ENCODE measurements at places on chromosomes 4 and X.

DNA sequence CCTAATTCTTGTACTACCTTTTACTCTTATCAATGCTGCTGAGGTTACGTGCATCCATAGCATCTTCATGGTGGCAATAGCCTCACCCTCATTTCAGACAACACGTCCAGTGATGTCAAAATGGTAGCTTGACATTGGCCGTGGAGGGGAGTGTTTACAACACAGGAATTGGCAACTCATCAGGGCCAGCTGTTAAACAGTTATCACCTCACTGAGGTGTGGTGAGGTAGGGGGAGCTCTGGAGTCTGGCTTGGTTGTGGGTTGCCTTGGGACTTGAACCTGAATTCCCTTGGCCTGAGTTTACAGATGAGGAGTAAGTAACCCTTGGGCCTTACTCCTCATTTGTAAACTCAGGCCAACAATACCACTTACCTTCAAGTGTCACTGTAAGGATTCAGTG, 10.4 kb downstream of the SASH3 start:
- no peak for DNase-seq

DNA sequence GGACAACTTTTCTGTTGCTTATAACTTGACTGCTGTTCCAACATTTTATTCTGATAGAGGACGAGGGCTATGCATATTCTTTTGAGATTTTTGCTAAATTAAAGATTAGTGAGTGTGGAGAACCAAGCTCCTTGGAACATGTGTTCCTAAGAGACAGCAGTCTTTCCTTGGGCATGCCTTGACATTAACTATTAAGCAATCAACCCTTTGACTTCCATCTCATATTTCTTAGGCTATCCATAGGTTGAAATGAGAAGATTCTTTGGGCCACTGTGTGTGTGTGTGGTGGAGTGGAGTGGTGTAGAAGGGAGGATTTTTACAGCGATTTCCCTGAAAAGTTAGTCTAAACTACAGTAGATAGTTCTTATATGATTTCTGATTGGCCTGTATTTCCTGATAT, 127.4 kb upstream of the POF1B start:
- DNase-seq, result no peak

- DNase-seq, result no peak
Measured at GRCh38 chrX:27966955-27967354, 14.3 kb downstream of the DCAF8L1 start.

- DNase-seq, result no peak
Measured at GRCh38 chr4:8439914-8440491, 520 bp downstream of the ACOX3 start.

DNA sequence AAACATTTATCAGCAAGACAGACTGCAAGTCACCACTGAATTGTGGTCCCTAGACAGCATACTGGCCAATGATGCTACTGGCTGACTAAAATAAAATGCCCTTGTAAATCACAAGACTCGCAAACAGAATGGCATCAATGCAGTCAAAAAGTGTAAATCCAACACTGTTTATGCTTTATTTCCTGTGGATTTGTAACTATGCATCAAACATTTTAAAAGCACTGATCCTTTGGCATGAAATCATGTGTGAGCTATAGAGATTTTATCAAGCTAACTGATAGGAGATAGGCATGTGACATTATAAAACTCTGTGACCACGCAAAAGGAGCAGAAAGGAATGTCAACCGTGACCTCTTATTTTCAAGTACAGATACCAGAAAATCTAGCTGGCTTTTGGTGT, 20.8 kb downstream of the MBNL3 start:
- no peak for DNase-seq

Data from stimulated activated CD8-positive, alpha-beta memory T cell treated with anti-CD3 and anti-CD28 coated beads, Interleukin-7, amount 100 ng/mL, for 1 hour (primary cell).